ENCODE measurements at places on chromosomes 1 and 21. TPM values are rescaled to one million over a fixed set of nuclear protein-coding genes. Genes with fewer than 3 reads are reported as not detected.

ADAM30 gene
- total RNA-seq: not detected

ID3 gene
- 168 TPM for total RNA-seq

RHOU gene
- total RNA-seq: 29.5 TPM

SPRR1A gene
- not detected for total RNA-seq

KIRREL1 gene
- total RNA-seq: 99.8 TPM

TSPAN1 gene
- 1.2 TPM for total RNA-seq

PYCR2 gene
- total RNA-seq: 48.9 TPM

POFUT2 gene
- 29.6 TPM for total RNA-seq

HSD3B1 gene
- not detected for total RNA-seq

RHD gene
- total RNA-seq: not detected

PGLYRP3 gene
- not detected for total RNA-seq

DPH2 gene
- 23.2 TPM for total RNA-seq

SPRR2E gene
- not detected for total RNA-seq

SLC1A7 gene
- 0.42 TPM for total RNA-seq

CELA2B gene
- total RNA-seq: not detected

LIN28A gene
- not detected for total RNA-seq

PTPN14 gene
- 47.6 TPM for total RNA-seq

OTUD3 gene
- total RNA-seq: 8.3 TPM

SELE gene
- 17.9 TPM for total RNA-seq

ZSWIM5 gene
- 0.42 TPM for total RNA-seq

RGS13 gene
- total RNA-seq: 1.0 TPM

Measured in mesenteric fat pad (tissue), 1 donor.